ENCODE measurements at places on chromosomes 2 and 18.
A peak's percentile ranks its signal among the peaks of the same experiment; 100 is the strongest.

- DNase-seq, result peak; percentile 20
Measured at GRCh38 chr2:102147935-102148334, 5.4 kb downstream of the IL1R1 start.

- DNase-seq, result no peak
Measured at GRCh38 chr2:107349329-107349728, 463.4 kb upstream of the ST6GAL2 start.

DNA sequence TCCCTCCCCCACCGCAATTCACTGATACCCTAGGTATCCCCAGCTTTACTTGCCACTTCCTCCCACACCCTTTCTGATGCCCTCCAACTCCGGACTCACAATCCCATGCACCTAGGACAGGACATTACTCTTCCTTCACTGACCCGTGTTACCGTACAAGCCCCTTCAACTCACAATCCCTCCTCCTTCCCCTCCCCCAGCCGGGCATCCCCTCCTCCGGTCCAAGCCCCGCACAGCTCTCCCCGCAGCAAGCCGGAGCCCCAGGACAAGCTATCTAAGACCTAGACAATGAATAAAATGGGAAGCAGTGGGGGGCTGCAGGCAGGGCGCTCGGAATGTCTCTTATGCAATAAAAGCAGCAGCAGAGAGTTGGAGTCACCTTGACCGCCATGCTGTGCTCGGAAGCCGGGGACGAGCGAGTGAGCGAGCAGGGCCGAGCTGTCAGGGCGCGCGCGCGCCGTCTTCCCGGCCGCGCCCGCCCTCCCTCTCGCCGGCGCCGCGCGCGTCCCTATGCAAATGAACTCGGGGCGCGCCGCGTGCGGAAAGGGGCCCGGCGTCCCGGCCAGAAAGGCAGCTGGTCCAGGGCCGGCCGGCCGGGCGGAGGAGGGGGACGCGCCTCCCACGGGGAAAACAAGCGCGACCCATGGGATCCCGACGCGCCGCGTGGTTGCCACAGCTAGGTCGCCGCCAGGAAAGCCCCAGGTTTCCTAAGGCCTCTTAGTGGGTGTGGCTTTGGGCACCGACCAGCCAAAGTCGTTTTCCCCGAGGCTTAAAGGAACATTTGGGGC, at the start of gene SLC25A12:
Gene SLC25A12, minus strand, starts transcription at position 421 of the 788 bp plus-strand sequence. Its CDS starts 30 bp downstream, at position 391.
- peak; percentile 48 for DNase-seq

DNA sequence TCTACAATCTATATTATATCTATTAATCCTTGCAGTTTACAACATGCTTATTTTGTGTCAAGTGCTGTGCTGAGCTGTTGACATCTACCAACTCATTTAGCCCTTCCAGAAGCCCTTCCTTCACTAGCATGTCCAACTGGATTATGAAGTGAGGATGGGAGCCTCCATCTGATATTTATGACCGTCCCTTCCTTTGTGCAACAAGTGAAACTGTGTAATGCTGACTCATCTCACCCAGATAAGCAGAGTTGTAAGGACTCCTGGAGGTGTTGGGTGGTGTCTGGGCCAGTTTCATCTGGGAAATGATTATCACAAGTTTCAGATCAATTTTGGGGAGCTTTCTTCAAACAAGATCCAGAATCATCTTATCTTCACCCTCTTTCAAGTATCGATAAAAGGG, 156.6 kb upstream of the ETAA1 start:
- DNase-seq, result no peak

DNA sequence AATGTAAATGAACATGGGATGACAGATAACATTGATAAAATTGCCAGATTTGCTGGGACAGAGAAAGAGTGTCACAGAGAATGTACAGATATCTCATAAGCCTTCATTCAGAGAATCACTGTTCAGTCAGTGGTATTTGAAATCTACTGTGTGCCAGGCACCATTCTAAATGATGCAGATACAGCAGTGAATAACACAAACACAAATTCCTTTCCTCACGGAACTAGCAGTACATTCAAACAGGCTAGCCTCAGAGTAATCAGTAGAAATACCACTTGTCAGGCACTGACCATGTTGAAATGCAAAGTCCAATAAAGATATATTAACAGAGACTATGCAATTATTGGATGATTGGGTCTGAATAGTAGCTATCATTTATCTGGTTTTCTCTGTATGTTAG, 211.0 kb downstream of the RDH14 start:
- DNase-seq, result no peak

DNA sequence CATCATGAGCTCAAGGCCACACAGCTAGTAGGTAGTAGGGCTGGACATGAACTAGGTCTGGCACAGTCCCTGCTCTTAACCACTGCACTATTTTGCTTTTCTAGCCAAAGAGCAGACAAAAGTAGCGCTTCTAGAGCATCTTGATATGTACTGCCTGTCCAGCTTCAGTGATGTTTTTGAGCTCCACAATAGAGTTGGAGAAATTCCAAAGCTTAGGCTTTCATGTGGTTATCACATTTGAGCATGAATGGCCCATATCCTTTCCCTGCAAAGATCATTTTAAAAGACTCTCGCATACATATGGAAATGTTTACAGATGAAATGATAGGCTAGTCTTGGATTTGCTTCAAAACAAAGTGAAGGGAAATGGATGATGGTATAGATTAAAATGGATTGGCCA, 128.7 kb downstream of the MAP3K20 start:
- no peak for DNase-seq

DNA sequence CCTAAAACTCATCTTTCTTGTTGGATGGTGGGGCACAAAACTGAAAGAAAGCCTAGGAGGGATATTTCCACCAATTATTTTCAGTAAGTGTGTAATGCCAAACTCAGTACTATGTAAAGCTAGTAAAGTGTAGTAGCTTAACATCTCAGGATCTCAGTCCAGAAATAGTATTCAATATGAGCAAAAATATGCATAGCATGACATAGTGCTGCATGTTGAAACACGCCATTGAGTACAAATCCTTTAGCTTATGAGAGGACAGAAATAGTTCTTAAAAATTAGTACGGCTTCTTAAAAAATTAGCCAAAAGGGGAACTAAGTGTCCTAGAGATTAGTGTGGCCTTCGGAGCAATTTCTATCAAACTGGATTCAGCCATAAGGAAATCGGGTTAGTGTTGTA, 21.7 kb upstream of the ATL2 start:
- no peak for DNase-seq

DNA sequence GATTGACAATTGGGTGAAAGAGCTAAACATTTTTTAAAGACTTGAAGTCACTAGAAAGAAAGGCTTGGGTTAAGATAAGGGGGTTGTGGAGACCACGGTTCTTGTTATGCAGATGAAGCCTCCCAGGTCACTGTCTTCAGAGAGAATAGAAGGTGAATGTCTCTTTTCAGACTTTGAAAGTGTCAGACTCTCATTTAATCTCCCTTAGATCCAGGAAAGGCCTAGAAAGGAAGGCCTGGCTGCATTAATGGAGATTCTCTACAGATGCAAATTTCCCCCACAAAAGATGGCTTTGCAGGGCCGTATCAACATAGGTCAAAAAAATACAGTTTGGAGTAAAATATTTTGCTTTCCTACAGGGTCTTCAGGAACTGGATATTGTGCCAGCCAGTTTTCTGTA, 193.9 kb downstream of the RTP5 start:
- no peak for DNase-seq

DNA sequence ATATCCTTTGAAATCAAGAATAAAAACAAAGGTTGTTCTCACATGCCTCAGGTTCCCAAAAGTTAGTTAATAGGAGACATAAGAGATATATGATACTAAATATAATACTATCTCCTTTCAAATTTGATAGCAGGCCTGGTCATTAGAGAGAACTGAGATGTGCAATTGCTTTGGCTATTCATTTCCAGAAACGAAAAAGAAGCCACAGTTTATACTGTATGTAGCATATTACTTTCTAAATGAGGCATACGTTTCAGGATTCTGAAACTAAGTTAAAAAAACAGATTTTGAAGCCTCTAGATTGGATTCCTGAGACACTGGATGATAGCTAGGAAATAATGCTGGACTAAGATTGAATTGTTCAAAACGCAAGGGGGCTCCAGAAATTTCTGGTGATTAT, 7.1 kb downstream of the PPP1R1C start:
- no peak for DNase-seq

GRCh38 chr18:51721996-51722395, 524.5 kb upstream of the MEX3C start:
- no peak for DNase-seq

DNA sequence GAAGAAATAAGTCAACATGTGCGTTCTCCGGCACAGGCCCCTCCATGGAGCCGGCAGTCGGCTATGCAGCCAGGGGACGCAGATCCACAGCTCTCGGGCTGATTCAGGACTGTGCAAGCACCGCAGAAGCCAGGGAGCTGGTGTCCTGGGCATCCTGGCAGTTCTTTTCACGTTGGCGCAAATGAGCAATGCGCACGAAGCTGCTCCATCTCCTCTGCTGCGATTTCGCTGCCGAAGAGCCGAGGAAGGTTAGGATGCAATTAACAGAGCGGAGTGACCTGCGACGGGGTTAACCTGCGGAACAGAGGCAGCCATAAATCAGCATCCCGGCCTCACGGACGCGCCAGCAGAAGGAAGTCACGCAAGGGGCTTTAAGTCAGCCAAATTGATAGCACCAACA, 107.1 kb upstream of the POU3F3 start:
- DNase-seq, result no peak

DNA sequence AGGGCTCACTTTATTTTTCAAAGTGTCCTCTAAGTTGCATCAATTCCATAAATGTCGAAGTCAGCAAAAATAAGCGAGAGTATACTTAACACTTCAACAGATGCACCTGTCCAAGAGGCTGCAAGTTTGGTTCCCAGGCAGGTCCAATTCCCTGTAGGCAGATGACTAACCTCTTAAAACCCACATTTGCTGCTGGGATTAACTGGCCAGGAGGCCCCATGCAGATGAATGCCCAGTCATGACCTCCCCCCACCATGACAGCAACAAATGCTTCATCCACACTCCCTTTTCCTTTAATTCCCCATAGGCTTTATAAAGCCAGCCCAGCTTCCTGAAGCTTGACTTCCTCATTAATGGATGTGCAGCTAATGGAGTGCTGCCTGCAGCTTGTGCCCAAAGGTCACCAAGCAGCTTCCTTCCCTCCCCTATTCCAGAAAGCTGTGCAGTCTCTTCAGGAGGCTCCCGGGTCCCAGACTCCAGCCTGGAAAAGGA, 35.7 kb downstream of the REEP1 start:
- no peak for DNase-seq

- DNase-seq, result no peak
Measured at GRCh38 chr2:55102056-55102812, 52.0 kb upstream of the RTN4 start.

GRCh38 chr2:72144632-72145288, 2.9 kb downstream of the CYP26B1 start:
- DNase-seq, result no peak

- DNase-seq, result peak; percentile 30
Measured at GRCh38 chr2:216023055-216023648, 9.8 kb upstream of the MREG start.

DNA sequence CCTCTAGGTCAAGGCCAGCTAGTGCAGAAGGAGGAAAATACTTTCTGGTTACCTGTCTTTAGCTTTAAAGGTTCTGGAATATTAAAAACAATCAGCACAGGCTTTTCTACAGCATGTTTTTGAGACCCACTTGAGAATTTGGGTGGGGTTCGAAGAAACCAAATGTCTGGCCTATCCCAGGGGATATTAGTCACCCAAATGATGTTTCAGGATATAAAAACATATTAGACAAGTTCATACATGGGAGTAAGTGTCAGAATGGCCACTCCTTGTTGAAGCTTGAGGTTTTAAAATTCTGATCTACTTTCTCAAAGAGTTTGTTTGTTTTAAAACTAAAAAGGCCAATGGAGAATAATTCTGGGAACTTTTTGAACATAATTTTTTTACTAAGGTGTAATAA, 158.6 kb upstream of the DLX2 start:
- no peak for DNase-seq

GRCh38 chr2:172763079-172763478, 27.4 kb downstream of the RAPGEF4 start:
- DNase-seq, result no peak

- no peak for DNase-seq
Measured at GRCh38 chr2:185790361-185790760, 51.8 kb downstream of the FSIP2 start.

DNA sequence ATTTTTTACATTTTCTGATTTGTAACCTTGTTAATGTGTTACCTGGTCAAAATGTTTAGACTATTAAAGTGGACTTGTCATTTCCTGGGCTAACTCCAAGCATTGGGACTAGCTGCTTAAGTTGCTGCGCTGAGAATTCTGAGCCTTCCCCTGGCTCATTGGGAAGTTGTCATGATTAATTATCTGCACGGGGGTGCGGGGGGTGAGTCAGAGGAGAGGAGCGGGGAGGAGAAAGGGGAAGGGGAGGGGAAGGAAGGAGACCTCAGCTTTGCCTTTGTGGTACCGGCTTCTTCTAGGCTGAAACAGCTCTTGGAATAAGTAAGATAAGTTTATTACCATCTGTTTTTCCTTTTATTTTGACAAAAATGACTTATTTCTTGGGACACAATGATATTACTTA, 52.9 kb upstream of the APCDD1 start:
- no peak for DNase-seq

DNA sequence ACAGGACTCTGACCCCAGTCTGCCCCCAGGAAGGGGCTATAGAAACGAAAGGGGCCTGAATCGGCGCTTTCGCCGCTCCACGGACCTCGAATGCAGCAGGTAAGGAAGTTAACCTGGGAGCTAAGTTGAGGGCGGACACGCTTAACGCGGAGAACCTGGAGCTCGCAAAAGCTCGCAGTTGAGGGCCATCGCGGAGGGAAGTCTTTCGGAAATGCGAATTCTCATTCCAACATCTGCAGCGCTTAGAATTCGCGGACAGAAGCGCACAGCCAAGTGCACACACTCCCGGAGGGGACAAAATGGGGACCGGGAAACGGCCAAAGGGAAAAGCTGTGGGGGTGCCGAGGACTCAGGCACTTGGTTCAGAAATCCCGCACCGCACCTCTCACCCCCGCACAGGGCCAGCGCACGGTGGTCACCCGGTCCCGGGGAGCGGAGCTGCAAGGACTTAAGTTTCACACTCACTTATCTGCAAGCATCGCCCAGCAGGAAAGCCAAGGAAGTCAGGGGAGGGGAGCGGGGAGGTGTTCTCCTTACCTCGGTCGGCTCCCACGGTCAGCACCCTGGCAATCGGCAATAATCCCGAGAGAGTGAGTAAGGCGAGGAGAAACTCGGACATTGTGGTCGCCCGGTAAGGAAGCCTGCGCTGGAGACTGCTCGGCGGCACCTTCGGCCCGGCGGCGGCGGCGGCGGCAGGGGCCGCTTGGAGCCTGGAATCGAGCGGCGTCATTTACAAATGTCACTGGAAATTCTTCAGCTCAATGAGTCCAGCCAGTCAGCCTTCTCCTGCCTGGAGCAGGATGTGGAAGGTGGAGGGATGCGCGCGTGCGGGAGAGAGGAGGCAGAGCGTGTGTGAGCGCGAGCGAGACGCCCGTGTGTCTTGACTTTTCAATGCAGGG, 456 bp downstream of the LRP1B start:
- no peak for DNase-seq

GRCh38 chr2:13550285-13551231, 833.8 kb downstream of the TRIB2 start:
- no peak for DNase-seq

DNA sequence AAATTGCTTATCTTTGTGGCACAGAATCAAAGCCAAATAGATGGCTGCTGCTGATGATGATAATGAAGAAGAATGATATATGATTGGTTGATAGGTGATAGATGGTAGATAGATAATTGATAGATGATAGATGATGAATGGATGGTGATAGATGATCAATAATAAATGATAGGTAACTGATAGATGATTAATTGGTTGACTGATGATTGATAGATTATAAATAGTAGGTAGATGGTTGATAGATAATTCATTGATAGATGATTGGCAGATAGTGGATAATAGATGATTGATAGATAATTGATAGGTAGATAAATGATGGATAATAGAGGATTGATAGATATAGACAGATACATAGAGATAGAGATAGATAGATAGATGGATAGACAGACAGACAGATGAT, 430.2 kb downstream of the EIPR1 start:
- DNase-seq, result no peak

Measured in activated gamma-delta T cell treated with anti-CD3 and anti-CD28 coated beads, Interleukin-2, amount 50 U/mL, for 16 hours (primary cell).